Colonic mucosa (tissue), 4 donors: ENCODE measurements at places on chromosomes 2 and 18.
A peak's percentile ranks its signal among the peaks of the same experiment; 100 is the strongest.

DNA sequence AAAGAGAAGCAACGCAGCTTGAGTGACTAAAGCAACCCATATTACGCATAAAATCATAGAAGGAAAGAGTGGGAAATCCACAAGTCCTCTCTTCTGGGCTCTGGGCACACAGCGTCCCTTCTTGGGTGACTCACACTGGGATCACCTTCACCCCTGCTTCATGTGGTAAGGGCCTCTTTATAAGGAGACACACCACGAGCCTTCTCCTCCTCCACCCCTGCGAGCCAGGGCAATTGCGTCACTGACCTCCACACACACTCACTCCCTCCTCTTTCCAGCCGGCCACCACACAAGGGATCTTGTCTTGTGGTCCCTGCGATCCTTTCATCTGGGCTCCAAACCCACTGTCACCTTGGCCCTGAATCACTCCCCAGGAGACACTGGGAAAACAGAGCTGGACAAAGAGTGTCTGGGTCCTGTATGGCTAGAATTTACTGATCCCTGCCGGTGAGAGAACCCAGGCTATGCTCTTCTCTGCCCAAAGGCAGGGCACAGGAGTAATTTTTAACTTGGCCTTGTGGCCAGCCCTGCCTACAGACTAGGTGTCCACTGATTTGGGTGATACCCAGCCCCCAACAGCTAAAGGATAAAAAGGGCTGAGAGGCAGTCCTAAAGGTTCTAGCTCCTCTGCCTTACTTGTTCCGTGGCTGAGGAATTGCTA is 35.3 kb downstream of the NHEJ1 start:
- peak; percentile 83 for DNase-seq

DNA sequence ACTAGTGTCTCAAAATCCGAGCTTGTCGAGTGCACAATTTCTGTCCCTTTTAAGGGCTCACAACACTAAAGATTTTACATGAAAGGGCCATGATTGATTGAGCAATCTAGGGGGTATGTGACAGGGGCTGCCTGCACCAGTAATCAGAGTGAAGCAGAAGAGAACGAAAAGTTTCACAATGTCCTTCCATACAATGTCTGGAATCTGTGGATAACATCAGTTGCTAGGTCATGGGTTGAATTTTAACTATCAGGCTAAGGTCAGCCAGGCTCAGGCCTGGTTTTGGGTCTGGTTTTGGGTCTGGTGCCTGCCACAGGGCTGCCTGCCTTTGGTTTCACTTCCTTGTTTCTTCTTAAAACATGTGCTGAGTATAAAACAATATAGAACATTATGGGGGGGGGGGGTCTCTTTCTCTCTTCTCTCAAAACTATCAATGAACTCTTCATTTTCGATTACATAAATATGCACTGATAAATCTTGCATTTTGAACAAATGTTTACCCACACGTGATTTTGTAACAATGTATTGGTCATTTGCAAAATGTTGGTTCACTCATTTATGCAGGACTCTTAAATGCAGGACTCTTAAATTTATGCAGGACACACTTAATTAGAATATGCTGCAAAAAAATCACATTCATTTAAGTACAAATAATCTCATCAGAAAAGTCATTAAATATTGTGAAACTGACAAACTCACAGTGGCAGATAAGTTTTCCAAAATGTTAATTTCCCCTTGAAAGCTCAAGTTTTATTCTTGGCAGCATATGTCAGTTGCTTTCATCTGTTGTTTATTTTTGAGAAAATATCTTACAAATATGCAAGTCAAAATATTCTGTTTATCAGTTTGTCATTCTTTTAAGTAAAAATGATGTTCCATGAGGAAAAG is 290.5 kb upstream of the KYNU start:
- DNase-seq: no peak

GRCh38 chr18:39751921-39752320 is 2186.3 kb upstream of the CELF4 start:
- no peak for DNase-seq

- DNase-seq: no peak
These were observed 13.3 kb downstream of the TUBB6 start for GRCh38 chr18:12321333-12321732.
